ENCODE measurements at places on chromosomes 12 and 14.

DNA sequence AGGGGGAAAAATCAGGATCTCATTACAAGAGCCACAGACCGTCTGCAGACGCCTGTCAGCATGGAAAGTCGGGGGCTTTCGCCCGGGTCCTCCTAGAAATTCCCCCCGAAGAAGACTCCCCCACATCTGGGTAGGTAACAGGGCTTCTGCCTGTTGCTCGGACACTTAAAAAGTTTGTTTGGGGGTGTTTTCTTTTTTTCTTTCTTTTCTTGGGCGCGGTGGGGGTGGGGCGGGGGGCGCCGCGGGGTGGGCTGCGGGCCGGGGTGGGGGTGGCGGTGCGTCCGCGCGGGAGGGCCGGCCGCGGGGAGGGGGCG lies 358 bp downstream of the ELK3 start:
- H3K4me3 ChIP-seq, result peak overlapping the region; percentile 96
- H3K27ac ChIP-seq, result peak overlapping the region; percentile 99
- DNase-seq, result no peak
- no peaks in the 10 kb centered on the region for H3K36me3 ChIP-seq
- no peaks in the 10 kb centered on the region for H3K27me3 ChIP-seq

GRCh38 chr14:74525361-74525851 lies 31.8 kb downstream of the ISCA2 start:
- no peak for DNase-seq
- H3K36me3 ChIP-seq, result peaks cover 35% of the 10 kb centered on the region
- H3K27ac ChIP-seq, result no peak overlapping the region
- no peak overlapping the region for H3K4me3 ChIP-seq

GRCh38 chr14:54256156-54256555 lies 140.7 kb upstream of the CDKN3 start:
- no peak overlapping the region for H3K4me3 ChIP-seq

GRCh38 chr12:122001466-122002209 lies 20.0 kb upstream of the BCL7A start:
- peaks cover 26% of the 10 kb centered on the region for H3K4me1 ChIP-seq
- H3K27me3 ChIP-seq, result no peaks in the 10 kb centered on the region
- peak; percentile 79 for DNase-seq
- peak overlapping the region; percentile 26 for H3K4me3 ChIP-seq

GRCh38 chr12:49230176-49230804 lies 34.6 kb upstream of the TUBA1C start:
- no peaks in the 10 kb centered on the region for H3K36me3 ChIP-seq
- no peak overlapping the region for H3K4me3 ChIP-seq
- no peak overlapping the region for H3K27ac ChIP-seq
- peaks cover 5% of the 10 kb centered on the region for H3K4me1 ChIP-seq
- DNase-seq, result no peak
- H3K27me3 ChIP-seq, result no peaks in the 10 kb centered on the region

- H3K27me3 ChIP-seq, result no peaks in the 10 kb centered on the region
- H3K36me3 ChIP-seq, result no peaks in the 10 kb centered on the region
- no peak overlapping the region for H3K27ac ChIP-seq
- H3K4me1 ChIP-seq, result peaks cover 7% of the 10 kb centered on the region
- H3K4me3 ChIP-seq, result no peak overlapping the region
Observed at GRCh38 chr14:38409071-38409705, 153.3 kb upstream of the CLEC14A start.

DNA sequence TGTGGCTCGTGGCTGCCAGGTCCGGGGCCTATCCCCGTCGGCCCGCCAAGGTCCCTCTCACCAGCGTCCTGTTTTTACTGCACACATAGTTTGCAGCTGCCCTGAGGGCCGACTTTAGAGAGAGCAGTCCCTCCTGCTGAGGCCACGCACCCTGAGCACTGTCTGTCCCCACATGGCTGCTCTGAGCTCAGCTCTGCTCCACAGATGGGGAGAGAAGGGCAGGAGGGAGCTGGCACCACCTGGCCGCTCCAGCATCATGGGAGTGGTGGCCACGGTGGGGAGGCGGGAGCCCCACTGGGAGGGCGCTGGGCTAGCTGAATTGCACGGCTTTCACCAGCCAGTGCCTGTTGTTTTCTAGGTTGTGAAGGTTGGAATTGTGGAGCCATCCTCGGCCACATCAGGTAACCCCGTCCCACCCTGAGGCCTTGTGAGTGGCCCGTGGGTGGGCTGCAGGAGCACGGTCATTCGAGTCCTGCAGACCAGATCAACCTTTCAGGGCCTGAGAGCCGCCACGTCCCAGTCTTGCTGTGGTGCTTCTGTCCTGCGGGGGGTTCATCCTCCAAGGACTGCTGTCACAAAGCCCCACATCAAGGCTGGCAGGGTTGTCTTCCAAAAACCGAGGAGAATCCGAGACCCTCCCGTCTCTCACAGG lies 7.4 kb upstream of the TEX22 start:
- peaks cover 2% of the 10 kb centered on the region for H3K36me3 ChIP-seq
- no peaks in the 10 kb centered on the region for H3K4me1 ChIP-seq
- no peak overlapping the region for H3K4me3 ChIP-seq
- no peak overlapping the region for H3K27ac ChIP-seq
- no peak for DNase-seq

GRCh38 chr12:30602678-30603077 lies 93.0 kb downstream of the IPO8 start:
- H3K27ac ChIP-seq, result no peak overlapping the region
- DNase-seq, result no peak
- H3K4me3 ChIP-seq, result no peak overlapping the region
- no peaks in the 10 kb centered on the region for H3K36me3 ChIP-seq

DNA sequence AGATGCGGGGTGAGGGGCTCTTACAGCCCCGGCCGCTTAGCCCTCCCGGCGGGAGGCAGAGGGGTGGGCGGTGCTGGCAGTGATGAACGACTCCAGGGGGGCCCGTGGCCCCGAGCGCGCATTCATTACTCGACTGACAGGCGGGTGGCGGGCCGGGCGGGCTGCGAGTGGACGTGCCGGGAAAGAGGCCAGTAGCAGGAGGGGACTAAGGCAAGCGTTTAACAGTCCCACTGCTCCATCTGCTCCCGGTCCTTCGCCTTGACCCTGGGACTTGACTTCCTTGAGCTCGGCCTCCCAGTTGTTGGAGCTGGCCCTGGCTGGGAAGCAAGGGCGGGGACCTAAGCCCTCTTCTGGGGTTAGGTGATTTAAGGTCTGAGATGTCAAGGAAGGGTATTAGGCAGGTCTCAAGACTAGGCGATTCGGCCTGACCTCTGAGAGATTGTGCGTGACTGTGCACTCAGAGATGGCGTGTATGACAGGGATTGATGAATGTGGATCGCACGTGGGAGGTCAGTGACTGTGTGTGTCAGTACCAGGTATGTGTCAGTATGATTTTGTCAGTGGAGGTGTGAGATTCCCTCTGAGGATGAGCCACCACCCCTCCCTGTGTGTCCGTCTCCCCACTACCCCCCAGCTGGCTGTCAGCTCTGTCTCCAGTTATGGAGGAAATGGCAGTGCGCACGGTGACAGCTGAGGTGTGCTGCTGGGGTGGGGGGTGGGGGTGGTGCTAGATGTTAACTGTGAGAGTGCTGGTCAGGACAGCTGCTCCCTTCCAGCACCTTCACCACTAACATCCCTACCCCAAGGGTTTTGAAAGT lies 3.6 kb upstream of the DNAJC22 start:
- H3K27me3 ChIP-seq, result peaks cover 75% of the 10 kb centered on the region
- H3K4me1 ChIP-seq, result peaks cover 24% of the 10 kb centered on the region
- H3K4me3 ChIP-seq, result peak overlapping the region; percentile 23
- no peaks in the 10 kb centered on the region for H3K36me3 ChIP-seq
- no peak for DNase-seq
- H3K27ac ChIP-seq, result no peak overlapping the region

GRCh38 chr12:126667339-126667738 lies 1599.6 kb upstream of the TMEM132C start:
- H3K36me3 ChIP-seq, result no peaks in the 10 kb centered on the region
- H3K27ac ChIP-seq, result no peak overlapping the region
- no peaks in the 10 kb centered on the region for H3K27me3 ChIP-seq
- DNase-seq, result no peak
- H3K4me3 ChIP-seq, result no peak overlapping the region

DNA sequence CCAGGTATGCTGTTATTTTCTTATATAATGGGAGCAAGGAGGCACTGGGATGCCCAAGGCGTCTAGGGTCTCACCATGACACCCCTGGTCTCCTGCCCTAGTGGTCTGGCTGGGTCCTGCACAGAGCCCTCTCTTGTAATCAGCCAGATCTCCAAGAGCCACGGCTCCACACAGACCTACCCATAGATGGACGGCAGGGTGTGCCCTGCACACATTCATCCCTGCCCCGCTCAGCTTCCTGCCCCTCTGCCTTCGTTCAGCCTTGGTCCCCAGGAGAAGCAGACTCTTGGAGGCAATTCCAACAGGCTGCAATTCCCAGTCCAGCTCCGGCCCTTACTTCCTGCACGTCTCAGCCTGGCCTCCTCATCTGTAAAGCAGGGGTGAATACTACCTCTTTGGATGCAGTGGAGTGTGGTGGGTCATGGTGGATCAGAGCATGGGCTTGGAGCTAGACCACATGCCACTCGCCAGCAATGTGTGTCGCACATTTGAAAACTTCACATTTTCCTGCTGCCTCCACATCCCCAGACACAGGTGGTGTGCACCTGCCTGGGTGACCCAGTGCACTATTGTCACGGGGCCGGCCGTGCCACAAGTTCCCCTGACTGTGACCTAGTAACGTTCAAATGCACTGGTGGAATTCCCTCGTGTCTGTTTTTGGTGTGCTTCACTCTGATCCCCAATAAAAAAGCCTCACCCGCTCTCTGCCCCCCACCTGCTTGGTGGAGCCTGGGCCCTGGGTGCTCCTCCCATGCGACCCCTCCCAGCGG lies 171.1 kb upstream of the PRMT8 start:
- no peaks in the 10 kb centered on the region for H3K27me3 ChIP-seq
- no peak overlapping the region for H3K4me3 ChIP-seq
- H3K36me3 ChIP-seq, result no peaks in the 10 kb centered on the region

DNA sequence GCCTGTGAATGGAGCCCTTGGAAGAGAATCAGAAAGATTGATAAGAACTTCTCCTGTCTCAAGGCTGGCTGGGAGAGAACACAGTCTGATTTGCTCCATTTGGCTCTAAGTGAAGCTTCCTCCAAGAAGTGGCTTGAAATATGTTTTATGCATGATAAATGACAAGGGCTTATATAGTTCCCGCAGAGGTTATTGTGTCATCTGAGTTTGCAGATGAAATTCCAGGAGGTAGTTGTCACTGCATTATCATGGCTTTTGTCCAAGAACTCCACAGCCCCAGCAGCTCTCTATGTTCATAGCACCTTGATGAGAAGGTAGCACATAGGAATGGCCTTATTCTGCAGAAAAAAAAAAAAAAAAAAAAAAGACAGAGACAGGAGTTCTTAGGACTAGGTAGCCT lies 108.5 kb downstream of the DACT1 start:
- H3K27ac ChIP-seq, result no peak overlapping the region
- no peaks in the 10 kb centered on the region for H3K27me3 ChIP-seq
- peak; percentile 57 for DNase-seq
- no peaks in the 10 kb centered on the region for H3K36me3 ChIP-seq
- H3K4me1 ChIP-seq, result peaks cover 8% of the 10 kb centered on the region
- no peak overlapping the region for H3K4me3 ChIP-seq

- H3K4me3 ChIP-seq, result no peak overlapping the region
- no peak overlapping the region for H3K27ac ChIP-seq
- no peaks in the 10 kb centered on the region for H3K27me3 ChIP-seq
Observed at GRCh38 chr14:99524804-99525698, 43.8 kb downstream of the CCNK start.

DNA sequence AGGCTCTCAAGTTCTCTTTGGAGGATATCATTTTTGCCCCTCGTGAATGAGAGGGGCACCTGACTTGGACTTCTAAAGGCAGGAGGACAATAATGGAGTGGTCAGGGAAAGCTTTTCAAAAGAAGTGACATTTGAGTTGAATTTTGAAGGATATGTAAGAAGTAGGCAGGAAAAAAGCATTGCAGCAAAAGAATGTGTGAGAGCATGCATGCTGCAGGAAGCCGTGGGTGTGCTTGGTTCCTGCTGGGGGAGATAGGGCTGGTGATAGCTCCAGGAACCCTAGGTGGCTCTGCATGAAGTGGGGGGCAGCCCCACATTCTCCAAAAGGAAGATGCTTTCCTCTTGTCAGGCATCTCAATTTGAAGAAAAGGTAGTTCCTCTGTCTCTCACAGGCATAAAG lies 23.1 kb downstream of the ACVR1B start:
- no peak overlapping the region for H3K4me3 ChIP-seq
- DNase-seq, result no peak
- peaks cover 37% of the 10 kb centered on the region for H3K4me1 ChIP-seq
- H3K36me3 ChIP-seq, result peaks cover 8% of the 10 kb centered on the region
- no peak overlapping the region for H3K27ac ChIP-seq
- no peaks in the 10 kb centered on the region for H3K27me3 ChIP-seq

DNA sequence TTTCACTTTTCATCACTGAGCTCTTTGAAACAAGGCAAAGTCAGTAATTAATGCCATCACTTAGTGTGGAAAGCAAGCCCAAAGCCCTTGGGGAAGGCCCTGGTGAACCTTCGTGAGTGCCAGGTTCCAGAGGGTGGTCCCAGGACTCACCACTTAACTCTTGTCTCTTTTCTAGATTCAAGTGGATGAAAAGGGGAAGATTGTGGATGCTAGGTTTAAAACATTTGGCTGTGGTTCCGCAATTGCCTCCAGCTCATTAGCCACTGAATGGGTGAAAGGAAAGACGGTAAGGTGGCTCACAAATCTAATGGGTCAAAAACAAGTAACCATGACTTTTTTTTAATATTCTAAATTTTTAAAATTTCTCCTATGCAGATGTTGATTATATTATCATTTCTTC lies 2.8 kb downstream of the ISCU start:
- peaks cover 40% of the 10 kb centered on the region for H3K36me3 ChIP-seq
- H3K4me3 ChIP-seq, result no peak overlapping the region
- peaks cover 20% of the 10 kb centered on the region for H3K4me1 ChIP-seq
- H3K27me3 ChIP-seq, result no peaks in the 10 kb centered on the region
